ENCODE measurements at places on chromosomes 3 and 15. TPM values are rescaled to one million over a fixed set of nuclear protein-coding genes. Genes with fewer than 3 reads are reported as not detected.

DNA sequence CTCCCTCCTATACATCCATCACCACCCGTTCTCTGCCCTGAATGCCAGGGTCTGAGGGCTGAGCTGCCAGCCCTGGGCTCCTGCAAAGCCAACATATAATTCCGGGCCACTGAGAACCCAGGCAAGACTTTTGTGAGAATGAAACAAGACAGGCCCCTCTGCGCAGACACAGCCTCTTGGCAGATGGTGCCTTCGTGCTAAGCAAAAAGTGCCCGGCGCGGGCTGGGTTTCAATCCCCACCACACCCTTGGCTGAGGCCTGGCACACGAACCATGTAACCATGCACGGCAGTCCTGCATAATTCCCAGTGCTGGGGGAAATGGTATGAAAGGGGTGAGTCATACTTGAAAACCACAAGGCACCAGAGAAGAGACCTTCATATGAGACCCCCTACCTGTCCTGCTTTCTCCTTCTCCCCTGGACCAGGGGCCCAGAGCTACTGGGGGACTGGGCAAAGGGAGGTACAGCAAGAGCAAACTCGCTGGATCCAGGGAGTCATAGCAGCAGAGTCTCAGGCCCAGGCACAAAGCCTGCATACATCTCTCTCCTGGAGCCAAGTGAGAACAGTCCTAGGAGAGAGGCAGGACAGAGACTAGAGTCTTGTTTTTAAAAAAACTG, 26.1 kb upstream of the LOXL1 start:
- no peaks in the 10 kb centered on the region for H3K4me1 ChIP-seq
- DNase-seq = no peak
- no peak overlapping the region for H3K27ac ChIP-seq
- no peak overlapping the region for H3K4me3 ChIP-seq

GRCh38 chr15:44275150-44275830, 13.2 kb upstream of the GOLM2 start:
- H3K4me1 ChIP-seq = no peaks in the 10 kb centered on the region
- H3K27me3 ChIP-seq = no peaks in the 10 kb centered on the region
- H3K27ac ChIP-seq = no peak overlapping the region
- no peak for DNase-seq

DNA sequence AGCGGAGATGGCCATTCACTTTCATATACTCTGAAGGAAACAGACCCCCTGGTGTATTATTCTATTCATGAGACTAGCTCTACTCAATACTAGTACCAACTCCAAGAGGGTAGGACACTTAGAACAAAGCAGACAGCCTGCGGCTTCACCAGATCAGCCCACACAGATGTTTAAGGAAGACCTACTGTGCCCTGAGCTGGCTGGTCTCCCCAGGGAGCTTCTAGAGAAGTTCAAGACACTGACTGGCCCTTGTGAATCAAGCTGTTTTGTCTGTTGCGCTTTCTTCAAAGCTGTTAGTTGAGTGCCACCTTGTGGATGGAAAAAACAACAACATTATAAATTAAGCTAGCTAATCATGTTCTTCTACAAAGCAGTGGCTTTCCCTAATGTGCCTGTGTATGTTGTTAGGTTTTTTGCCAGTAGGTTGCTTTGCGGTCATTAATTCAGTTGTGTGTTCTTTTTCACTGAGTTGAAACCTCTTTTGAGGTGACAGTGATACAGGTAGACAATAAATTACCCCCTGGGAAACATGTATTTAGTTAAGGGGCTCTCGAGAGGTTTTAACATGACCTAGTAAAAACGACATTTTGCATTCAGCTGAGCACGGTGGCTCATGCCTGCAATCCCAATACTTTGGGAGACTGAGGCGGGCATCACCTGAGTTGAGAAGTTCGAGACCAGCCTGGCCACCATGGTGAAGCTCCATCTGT, 64.2 kb upstream of the MYZAP start:
- no peaks in the 10 kb centered on the region for H3K27me3 ChIP-seq
- H3K4me3 ChIP-seq = no peak overlapping the region
- H3K27ac ChIP-seq = no peak overlapping the region
- no peak for DNase-seq
- H3K36me3 ChIP-seq = no peaks in the 10 kb centered on the region

- no peaks in the 10 kb centered on the region for H3K36me3 ChIP-seq
- no peaks in the 10 kb centered on the region for H3K27me3 ChIP-seq
- H3K4me1 ChIP-seq = no peaks in the 10 kb centered on the region
- H3K27ac ChIP-seq = no peak overlapping the region
- no peak overlapping the region for H3K4me3 ChIP-seq
Measured at GRCh38 chr3:119726909-119727308, 24.1 kb downstream of the CFAP91 start.

- H3K4me1 ChIP-seq = no peaks in the 10 kb centered on the region
- H3K36me3 ChIP-seq = no peaks in the 10 kb centered on the region
- peak overlapping the region; percentile 67 for H3K27ac ChIP-seq
- no peaks in the 10 kb centered on the region for H3K27me3 ChIP-seq
Measured at GRCh38 chr15:49644364-49644794, 23.5 kb downstream of the DTWD1 start.

DNA sequence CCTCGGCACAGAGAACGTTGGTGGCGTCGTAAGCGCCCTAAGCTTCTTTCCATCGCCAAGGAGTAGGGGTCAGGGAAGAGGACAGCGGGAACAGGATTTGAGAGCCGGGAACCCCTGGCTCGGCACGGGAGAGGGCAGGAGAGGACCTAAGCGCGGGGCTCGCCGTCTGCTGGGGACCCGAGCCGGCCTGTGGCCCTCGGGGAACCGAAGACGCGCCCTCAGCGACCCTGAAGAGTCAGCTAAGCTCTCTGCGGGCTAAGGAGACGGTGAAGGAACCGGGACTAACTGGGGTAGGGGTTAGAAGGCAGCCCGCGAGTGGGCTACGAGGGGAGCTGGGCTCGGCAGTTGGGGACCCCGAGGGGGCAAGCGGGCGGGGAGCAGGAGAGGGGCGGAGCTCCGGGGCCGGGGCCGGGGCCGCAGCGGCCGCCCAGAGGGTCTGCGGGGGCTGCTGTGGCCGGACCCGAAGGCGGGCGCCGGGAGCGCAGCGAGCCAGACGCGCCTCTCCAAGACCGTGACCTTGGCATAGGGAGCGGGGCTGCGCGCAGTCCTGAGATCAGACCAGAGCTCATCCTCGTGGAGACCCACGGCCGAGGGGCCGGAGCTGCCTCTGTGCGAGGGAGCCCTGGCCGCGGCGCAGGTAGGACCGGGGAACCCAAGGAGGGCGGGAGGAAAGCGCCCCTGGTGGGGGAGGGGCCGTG, 574 bp downstream of the CASR start:
- no peak for DNase-seq
- H3K27me3 ChIP-seq = no peaks in the 10 kb centered on the region
- no peaks in the 10 kb centered on the region for H3K36me3 ChIP-seq
- H3K27ac ChIP-seq = no peak overlapping the region
- no peak overlapping the region for H3K4me3 ChIP-seq

GRCh38 chr3:10119376-10119775, 3.9 kb downstream of the BRK1 start:
- peaks cover 11% of the 10 kb centered on the region for H3K4me1 ChIP-seq
- no peak overlapping the region for H3K27ac ChIP-seq
- H3K27me3 ChIP-seq = no peaks in the 10 kb centered on the region

DNA sequence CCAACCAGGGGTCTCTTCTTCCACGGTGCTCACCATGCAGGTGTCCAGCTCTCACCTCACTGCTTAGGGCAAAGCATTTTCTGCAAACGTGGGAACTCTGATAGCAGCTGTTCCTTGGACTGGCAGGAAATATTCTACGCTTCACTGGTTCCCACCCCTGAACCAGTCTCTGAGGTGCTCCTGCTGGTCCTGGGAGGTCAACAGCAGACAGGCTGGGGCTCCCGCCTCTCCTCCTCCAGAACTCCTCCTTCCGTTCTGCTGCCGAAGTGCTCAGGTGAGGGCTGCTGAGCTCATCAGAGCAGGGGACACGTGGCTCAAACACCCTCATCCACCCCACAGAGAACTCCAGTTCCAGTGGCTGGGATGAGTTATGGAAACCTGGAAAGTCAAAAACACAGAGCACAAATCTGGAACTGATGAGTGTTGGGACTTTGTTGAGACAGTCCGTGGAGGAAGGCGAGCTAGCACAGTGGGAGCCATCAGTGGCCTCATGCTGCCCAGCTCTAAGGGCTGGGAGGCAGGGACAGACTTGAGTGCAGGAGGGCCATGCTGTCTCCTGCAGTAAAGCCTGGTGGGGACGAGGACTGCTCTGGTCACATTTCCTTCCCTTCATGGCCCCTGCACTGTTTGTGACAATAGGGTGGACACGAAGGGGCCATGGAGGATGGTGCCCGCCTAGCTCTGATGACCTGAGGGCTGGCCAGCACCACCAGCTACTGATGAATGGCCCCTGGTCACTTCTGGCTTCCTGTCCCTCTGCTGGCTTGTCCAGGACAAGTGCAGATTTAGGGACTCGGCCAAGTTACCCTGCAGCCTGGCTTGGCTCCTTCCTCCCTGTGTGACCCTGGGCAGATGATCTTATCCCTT, 137.8 kb downstream of the KLF13 start:
- H3K4me3 ChIP-seq = no peak overlapping the region
- peak; percentile 10 for DNase-seq
- no peaks in the 10 kb centered on the region for H3K27me3 ChIP-seq
- H3K27ac ChIP-seq = no peak overlapping the region

DNA sequence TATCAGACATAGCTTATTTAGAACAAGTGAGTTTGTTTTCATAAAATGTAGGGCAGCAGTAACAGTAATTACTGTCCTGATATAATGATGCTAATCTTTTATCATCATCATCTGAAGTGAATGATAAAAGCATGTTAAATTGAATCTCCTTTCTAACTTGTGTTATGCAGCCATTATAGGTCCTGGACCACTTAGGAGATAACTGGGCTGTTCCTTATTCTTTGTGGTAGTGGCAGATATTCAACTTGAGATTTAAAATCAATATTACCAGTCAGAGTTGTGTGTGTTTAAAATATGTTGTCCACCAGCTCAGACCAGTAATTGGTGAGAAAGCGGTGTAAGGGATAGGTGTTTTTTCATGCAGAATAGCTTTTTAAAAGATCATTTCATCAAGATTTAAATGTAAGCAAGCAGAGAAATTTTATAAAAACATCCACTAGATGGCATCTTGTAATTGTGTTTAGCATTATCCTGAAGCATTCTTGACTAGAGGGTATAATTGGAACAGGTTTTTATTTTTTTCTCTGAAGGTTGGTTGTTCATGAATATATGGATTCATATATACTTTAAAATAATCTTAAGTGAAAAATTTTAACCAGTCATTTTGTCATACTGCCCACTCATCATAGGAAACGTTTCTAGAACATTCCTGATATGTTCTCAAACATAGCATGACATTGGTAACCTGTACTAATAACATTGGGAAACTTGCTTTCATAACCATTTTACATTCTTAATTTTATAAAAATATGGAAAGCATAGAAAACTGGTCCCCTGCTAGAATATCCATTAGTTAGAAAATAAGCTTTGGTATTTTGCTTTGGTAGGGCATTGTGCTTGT, 153.9 kb downstream of the BBX start:
- DNase-seq = no peak
- H3K27ac ChIP-seq = no peak overlapping the region
- H3K4me1 ChIP-seq = no peaks in the 10 kb centered on the region
- H3K27me3 ChIP-seq = no peaks in the 10 kb centered on the region
- H3K36me3 ChIP-seq = no peaks in the 10 kb centered on the region
- H3K4me3 ChIP-seq = no peak overlapping the region

DNA sequence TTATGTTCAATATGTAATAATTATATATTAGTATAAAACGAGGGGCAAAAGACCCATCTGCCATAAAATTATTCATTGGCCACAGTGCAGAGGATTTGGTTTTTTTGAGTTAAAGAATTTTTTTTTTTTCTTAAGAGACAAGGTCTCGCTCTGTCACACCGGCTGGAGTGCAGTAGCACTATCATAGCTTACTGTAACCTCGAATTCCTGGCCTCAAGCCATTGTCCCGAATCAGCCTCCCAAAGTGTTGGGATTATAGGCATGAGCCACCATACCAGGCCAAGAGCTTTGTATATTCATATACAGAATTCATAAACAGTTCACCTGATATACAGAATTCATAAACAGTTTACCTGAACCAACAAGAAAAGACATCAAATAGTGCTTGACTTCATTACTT, 20.2 kb upstream of the LRRFIP2 start:
- no peak overlapping the region for H3K4me3 ChIP-seq
- H3K36me3 ChIP-seq = no peaks in the 10 kb centered on the region
- no peaks in the 10 kb centered on the region for H3K27me3 ChIP-seq

GRCh38 chr3:166100730-166101129, 263.5 kb upstream of the BCHE start:
- H3K4me3 ChIP-seq = no peak overlapping the region
- no peaks in the 10 kb centered on the region for H3K36me3 ChIP-seq
- no peaks in the 10 kb centered on the region for H3K27me3 ChIP-seq
- H3K27ac ChIP-seq = no peak overlapping the region
- no peaks in the 10 kb centered on the region for H3K4me1 ChIP-seq
- no peak for DNase-seq

DNA sequence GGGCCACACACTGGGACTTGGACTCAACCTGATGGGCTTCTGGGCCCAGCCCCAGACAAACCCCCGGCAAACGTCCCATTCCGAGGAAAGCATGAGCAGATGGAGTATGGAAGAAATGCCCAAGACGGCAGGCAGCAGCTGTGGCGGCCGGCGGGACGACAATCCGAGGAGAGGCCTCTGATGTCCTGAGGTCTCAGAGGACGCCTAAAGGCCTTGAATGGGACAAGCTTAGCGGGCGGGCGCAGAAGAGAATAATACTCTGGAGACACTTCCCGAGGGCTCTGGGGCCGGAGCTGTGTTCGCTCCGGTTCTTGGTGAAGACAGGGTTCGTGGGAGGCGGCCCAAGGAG, 482 bp upstream of the OGG1 start:
- no peak for DNase-seq
- H3K27me3 ChIP-seq = no peaks in the 10 kb centered on the region
- peak overlapping the region; percentile 92 for H3K27ac ChIP-seq
- no peaks in the 10 kb centered on the region for H3K36me3 ChIP-seq

- peak overlapping the region; percentile 46 for H3K27ac ChIP-seq
- no peak for DNase-seq
- no peaks in the 10 kb centered on the region for H3K36me3 ChIP-seq
- no peaks in the 10 kb centered on the region for H3K27me3 ChIP-seq
- peaks cover 17% of the 10 kb centered on the region for H3K4me1 ChIP-seq
Measured at GRCh38 chr15:42504631-42505030, 9.2 kb downstream of the SNAP23 start.

GRCh38 chr3:125386811-125387210, 11.7 kb upstream of the ZNF148 start:
- H3K27ac ChIP-seq = no peak overlapping the region
- no peaks in the 10 kb centered on the region for H3K36me3 ChIP-seq
- H3K27me3 ChIP-seq = no peaks in the 10 kb centered on the region
- H3K4me1 ChIP-seq = no peaks in the 10 kb centered on the region

DNA sequence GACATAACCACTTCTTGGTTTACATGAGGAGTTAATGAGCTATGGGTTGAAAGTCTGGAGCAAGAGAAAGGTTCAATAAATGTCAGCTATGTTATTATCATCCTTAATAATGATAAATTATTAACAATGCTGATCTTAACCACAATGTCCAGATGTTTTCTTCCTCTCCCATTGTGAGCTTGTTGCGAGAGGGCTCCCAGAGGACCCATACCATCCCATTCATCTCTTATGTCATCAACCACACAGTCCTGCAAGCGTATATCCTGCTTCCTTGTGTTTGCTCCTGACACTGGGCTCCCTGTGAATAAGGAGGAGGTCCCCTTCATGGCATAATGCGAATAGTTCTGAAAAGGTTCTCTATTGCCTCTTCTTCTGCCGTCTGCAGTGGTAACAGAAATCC, 266.8 kb downstream of the TLE3 start:
- H3K4me3 ChIP-seq = no peak overlapping the region
- H3K27me3 ChIP-seq = no peaks in the 10 kb centered on the region
- H3K27ac ChIP-seq = no peak overlapping the region
- DNase-seq = no peak

The GP5 gene
- total RNA-seq = not detected

The SV2B gene
- total RNA-seq = 0.88 TPM

The IMPG2 gene
- total RNA-seq = under 0.01 TPM

The TMOD3 gene
- 49.6 TPM for total RNA-seq
